ENCODE measurements at places on chromosomes 12 and 14.

DNA sequence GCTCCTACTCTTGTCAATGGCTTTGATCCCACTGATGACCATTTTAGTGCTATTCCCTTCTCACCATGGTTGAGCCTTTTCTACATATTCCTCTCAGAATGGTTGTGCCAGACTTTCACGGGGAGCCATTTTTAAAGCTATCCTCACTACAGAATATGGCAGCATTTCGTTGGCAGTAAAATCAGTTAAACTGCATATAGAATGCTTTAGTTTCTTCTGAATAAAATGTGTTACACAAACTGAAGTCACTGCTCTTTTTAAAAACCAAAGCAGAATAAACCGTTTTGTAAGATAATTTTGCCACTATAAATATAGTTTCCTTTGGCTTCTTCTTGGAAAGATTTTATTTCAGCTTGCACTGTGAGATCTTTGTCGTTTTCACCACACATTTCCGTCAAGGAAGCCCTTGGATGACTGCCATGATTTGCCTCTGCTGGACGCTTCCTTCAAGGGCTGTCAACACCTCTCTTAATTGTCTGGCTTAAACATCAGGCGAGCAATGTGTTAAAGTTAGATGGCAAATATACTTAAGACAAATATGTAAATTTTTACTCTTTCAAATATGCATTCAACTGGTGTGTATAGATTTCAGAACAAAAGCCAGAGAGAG is 624.2 kb downstream of the DIO2 start:
- no peak for DNase-seq

DNA sequence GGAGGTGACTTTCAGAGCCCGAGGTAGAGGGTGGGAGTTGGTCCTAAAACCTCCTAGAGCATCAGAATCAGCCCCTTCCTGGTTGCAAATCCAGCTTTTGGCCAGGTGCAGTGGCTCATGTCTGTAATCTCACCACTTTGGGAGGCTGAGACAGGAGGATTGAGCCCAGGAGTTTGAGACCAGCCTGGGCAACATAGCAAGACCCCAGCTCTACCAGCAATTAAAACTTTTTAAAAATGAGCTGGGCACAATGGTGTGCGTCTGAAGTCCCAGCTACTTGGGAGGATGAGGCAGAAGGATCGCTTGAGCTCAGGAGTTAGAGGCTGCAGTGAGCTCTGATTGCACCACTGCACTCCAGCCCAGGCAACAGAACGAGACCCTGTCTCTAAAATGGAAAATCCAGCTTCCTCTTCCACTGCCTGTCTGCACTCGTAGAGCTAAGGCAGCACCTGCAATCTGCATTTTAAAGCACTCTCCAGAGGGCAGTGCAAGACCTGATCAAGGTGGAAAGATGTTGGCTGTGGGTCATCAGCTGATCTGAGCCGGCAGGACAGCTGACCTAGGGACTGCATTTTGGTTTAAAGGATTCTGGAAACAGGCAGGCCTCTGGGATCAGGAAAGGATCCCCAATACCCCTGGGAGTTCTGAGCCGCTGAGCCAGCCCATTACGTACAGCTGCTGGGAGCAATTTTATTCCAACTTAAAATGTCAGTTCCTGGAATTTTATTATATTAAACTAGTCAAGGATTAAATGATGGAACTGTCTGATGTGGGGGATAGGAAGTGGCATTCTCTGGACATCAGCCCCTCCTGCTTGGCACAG is 1.8 kb upstream of the TESC start:
- DNase-seq = no peak

DNA sequence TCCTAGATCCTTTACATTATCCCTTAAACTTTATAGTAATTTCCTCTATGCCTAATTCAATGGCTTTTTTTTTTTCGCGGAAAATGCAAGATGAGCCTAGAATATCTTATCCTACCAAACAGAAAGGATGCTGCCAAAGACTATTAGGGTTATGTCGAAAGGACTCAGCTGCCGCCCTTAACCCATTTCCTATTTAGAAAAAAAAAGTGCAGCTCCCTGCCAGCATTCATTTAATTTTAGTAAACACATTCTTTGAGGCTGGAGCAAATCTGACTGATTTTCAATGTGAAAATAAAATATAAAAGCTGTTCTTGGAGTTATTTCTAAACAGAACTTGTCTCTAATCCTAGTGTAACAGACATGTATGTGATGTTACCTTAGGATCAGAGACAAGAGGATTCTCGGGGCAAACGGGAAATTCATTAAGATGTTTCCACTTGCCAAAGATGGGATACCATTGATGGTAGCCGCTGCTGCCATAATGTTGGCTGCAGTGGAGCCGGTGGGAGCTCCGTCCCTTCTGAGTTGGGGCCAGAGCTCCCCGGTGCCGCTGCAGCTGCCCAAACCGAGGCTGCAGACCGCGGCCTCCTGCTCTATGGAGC is 8.2 kb upstream of the A2M start:
- no peak for DNase-seq

- DNase-seq = no peak
Observed at GRCh38 chr12:16685107-16685506, 79.1 kb upstream of the LMO3 start.

GRCh38 chr14:68268197-68268596 is 448.6 kb downstream of the RAD51B start:
- DNase-seq = no peak

DNA sequence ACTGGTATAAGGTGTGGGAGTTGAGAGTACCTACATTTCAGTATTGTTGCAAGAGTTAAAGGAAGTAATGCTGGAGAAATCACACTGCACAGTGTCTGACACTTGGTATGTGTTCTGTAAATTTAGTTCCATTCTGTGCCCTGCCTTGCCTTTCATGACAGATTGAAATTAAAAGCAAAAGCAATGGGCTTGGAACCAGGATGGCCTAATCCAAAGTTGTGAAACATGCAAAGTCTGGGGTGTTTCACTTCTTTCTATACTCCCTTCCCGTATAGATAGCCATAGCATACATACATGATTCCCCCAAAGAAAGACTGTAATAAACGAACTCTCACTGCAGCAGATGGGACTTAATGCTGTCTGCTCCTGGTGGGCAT is 281.1 kb downstream of the NRXN3 start:
- DNase-seq = no peak

GRCh38 chr12:90859591-90859990 is 95.4 kb downstream of the CCER1 start:
- DNase-seq = no peak
